Occipital lobe (tissue), 3 donors: ENCODE measurements at places on chromosomes 1 and 21. TPM values are rescaled to one million over a fixed set of nuclear protein-coding genes. Genes with fewer than 3 reads are reported as not detected.

The SLC35F3 gene
- total RNA-seq: 0.78 TPM

The LCE3B gene
- not detected for total RNA-seq

The S100A5 gene
- total RNA-seq: not detected

The AADACL4 gene
- total RNA-seq: not detected

The BCL2L15 gene
- 1.4 TPM for total RNA-seq

The S100A3 gene
- total RNA-seq: not detected

The LINGO4 gene
- total RNA-seq: not detected

The LAMB3 gene
- total RNA-seq: 1.7 TPM
